ENCODE measurements at places on chromosomes 11 and 22.

GRCh38 chr11:45149483-45150056, 3.1 kb downstream of the PRDM11 start:
- no peak for DNase-seq

DNA sequence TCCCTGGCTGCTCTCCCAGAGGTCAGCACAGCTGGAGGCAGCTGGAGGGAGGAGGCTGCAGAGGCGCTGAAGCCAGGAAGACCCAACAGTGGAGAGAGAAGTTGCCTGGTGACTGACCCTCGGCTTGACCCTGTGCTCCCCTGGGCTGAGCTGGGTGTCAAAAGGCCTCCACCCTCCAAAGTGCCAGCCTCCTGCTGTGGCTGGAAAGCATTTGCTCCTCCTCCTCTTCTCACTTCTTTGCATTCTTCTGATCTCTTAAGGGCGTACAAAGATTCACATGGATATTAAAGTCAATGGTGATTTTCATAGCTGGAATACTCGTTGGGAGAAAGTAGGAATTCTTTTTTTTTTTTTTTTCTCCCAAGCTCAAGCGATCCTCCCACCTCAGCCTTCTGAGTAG, 91.7 kb downstream of the MED15 start:
- DNase-seq: no peak

GRCh38 chr11:9385327-9385899, 961 bp downstream of the IPO7 start:
- no peak for DNase-seq

DNA sequence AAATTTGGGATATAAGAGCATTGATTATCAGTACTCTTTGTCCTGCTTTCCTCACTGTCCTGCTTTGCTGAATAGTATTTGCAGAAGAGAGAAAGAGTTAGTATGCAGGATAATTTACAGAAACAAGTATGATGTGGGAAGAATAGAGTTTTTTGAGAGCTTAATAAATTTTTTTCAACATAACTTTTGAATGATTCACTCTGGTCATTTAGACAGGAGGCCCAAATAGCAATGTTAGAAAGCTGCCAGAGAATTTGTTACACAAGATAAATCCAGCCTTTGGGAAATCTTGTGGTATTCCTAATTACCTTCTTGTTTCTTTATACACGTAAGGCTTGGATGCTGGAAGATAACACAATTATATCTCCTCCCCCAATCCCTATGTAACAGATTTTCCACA, 484.6 kb downstream of the CNTN5 start:
- DNase-seq: no peak

DNA sequence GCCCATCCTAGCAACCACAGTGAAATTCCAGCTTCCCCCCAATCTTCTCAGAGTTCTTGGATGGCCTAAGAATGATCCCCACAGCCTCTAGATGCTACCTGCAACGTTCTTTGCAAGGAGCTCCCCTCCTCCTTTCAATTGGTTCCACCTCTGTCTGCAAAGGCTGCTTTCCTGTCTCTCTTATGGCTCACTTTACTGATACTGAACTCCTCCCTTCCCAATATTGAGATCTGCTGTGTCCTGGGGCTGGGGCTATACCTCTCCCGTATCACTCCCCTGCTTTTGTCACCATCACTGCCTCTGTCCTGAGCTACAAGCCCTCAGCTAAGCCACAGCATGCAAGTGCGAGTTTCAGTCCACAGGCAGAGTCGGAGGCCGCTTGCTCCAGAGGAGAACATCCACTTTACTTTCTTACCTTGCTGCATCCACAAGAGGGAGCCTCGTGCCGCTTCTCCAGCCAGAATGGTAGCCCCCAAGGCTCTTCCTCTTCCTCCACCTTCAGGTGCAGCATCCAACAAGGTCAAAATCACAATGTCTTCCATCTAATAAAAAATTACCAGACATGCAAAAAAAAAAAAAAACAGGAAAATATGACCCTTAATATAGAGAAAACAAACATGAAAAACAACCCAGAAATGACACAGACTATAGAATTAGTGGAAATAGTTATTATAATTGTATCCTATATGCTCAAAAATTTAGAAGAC, 48.6 kb upstream of the TMEM45B start:
- DNase-seq: no peak

DNA sequence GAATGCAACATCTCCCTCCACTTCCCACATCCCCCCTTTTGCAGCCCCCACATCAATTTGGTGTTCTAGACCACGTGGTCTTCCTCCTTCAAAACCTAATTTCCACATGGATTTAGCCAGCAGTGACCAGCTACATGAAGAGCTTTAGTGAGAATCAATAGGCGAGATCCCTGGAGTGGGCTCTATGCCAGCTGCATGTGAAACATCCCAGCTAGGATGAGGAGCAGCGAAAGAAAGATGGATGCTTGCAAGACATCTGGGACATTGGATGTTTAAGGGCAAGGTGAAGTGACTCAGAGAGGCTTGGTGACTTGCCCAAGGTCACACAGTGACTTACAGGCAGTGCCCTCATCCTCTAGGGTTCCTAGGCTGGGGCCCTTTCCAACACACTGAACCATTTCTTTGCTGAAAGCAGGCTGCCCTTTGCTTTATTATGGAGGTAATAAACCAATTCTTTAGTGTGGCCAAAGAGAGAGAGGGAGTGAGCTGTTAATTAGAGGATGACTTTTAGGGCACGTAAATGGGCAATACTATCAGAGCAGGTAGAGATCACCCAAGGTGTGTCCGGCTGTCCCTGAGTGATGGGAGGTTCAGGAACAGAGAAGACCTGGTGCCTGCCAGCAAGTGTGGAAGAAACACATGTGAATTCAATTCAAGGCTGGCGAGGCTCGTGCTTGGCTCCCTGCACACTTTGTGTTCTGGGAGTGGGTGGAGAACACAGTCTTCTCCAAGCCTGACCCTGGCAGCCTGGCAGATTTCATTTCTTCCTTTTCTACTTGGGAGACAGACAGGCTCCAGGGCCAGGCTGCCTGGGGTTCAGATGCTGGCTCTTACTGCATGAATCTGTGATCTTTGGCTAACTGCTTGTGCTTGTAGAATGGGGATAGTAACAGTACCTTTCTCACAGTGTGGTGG, 24.0 kb downstream of the TSPAN18 start:
- DNase-seq: no peak

GRCh38 chr11:113728814-113729213, 22.7 kb upstream of the TMPRSS5 start:
- no peak for DNase-seq

GRCh38 chr22:48198489-48199459, 1436.3 kb downstream of the TBC1D22A start:
- DNase-seq: no peak

DNA sequence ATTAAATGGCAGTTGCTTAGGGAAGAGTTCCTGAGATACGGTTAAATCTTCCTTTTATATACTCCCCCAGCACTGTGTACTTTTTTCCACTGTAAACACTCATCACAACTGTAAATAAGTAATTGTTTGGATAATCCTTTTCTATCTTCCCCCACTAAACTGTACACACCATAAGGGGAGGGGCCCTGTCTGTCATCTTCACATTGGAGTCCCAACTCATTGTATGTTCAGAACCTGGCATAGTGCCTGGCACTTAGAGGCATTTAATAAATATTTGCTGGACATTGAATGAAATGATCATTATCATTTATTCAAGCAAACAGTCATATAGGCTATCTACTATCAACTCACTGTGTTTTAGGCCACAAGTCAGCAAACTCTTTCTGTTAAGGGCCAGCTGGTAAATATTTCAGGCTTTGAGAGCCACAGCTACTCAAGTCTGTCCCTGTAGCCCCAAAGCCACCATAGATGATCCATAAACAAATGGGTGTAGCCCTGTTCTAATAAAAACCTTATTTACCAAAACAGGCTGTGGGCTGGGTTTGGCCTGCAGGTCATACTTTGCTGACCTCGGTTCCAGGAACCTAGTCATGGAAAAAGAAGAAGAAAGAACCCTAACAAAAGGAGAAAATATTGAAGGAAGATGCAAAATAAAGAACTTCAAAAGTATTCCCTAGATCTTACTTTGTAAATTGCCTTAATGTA, 70.0 kb downstream of the AMOTL1 start:
- no peak for DNase-seq

GRCh38 chr22:44019846-44020245, 4.3 kb upstream of the PARVB start:
- DNase-seq: no peak

DNA sequence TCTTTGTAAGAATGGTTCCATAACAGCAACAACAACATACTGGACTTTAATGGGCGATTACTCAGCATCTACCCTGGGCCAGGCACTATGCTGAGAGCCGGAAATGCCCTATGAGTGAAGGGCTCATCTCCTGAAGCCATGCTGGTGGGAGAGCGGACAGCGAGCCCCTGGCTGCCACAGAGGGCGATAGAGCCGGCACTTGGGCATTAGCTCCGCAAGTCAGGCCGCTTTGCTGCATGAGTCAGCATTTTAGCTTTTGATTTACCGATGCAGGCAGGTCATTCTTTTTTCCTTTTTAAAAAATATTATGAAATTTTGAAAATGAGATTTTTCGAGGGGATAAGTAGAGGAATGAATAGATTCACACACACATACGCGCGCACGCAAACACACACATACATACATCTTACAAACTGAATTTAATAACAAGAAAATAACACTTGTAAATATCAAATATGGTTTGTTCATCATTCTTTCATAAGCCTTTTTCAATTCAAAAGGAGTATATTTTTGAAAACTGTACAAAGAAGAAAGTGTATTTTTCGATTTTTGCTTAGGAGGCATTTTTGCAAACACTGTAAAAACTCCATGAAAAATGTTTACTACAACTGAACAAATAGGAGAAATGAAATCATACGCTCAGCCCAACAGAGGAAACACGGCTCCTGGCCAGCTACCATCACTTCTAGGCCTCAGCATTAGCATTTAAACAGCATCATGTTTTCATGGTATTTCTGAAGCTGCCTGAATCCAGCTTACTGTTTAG, 667.3 kb downstream of the OPCML start:
- DNase-seq: no peak

- DNase-seq: no peak
These were observed 23.0 kb upstream of the EXPH5 start for GRCh38 chr11:108616549-108616948.

DNA sequence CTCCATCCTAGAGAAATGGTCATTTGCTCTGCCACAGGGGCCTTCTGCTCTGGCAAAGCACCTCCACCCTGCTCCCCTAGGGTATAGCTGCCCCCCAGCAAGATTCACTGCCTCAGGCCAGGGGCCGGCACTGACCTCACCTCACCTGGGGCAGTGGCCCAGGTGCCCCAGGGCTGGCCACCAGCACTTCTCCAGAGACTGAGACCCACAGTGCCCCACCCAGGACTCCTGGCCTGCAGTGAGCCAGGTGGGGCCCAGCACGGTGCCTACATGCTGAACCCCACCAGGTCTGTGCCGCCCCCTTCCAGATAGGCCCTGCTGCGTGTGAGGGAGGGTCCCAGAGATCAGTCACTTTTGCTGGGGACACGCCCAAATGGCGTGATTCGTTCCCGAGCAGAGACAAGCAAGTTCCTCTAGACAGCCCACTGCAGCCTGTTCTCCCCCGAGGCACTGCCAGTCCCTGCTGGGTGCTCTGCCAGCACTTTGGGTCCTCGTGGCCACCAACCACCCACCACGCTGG, 10.8 kb downstream of the GNB1L start:
- no peak for DNase-seq

DNA sequence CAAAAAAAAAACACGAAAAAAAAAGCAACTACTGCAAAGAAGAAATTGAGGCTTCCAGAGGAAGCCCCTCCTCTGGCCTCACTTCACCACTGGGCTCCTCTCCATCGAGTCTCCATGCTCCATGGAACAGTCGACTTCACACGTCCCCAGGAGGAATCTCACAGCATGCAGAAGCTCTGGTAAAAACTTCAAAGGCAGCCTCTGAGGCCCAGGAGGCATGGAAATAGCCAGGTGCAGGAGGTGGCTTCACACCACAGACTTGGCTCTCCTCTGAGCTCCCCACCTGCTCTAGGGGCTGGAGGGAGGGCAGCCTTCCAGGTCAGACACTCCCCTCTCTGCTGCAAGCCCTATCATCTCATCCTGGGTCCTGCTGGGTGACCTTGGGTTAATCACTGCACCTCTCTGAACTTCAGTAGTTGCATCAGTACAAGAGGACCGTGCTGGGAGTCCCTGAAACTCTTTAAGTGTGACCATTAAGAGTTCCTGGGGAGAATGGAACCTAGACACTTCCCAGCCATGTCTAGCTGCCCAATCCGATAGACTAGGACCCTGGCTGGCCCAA, 8.2 kb downstream of the PDE2A start:
- no peak for DNase-seq

DNA sequence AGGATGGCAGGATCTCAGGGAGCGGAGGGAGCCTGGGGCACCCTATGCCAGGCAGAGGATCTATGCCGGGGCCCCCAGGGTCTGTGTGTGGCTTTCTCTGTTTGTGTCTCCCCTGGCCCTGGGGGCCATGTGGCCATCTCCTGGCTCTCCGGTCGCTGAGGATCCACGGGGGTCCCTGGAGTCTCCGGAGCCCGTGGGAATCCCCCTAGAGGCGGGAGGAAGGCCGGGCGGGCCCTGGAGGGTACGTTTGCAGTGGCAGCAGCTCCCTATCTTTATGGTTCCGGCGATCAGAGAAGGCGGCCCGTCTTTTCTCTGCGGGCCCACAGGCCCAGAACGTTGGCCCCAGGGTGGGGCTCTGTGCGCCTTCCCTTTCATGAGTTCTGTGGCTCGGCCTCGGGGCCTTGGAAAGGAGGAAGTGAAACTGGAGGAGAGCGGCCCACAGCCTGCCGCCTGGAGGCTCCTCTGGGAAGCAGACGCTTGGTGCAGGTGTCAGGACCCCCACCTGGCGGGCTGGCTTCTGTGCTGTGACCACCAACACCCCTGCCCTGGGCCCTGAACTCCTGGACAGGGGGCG, 82.1 kb downstream of the KCNQ1 start:
- no peak for DNase-seq

GRCh38 chr22:36134182-36134581, 26.4 kb downstream of the APOL3 start:
- no peak for DNase-seq

GRCh38 chr22:42871146-42872050, 14.3 kb upstream of the ARFGAP3 start:
- DNase-seq: no peak

DNA sequence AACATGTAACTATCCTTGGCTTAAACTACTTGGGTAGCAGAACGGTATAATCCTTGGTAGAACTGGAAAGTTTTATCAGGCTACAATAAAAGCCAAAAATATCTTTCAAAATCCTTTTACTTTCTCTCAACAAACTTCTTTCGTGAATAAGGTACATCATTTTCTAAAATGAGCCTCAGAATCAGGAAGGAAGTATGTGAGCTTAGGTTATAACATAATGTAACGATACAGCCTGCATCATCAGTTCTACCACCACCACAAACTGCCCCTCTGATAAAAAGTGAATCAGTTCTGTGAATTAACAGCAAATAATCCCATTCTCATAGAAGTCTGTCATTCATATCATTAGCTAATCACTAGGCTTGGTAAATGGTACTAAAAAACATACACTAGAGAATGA, 244.3 kb downstream of the SBF2 start:
- DNase-seq: no peak

GRCh38 chr11:70107191-70107590, 29.1 kb downstream of the ANO1 start:
- DNase-seq: no peak

DNA sequence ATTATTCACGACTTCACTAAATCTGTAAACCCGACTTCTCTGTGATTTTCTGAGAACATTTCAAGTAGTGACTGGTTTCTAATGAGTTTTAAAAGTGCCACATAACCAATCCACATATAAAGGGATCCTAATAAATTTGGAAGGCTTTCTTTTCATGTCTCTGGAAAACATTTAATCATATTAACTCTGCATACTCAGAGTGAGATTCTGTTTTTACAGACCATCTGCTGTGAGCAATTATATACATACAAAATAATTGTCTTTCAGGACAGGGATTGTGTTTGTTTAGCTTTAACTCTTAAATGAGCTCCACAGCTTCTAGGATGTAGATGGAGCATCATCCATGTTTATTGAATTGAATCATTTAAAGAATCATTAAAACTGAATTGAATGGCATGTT, 65.1 kb downstream of the PRMT3 start:
- DNase-seq: no peak

Data from stimulated activated CD8-positive, alpha-beta memory T cell treated with anti-CD3 and anti-CD28 coated beads, Interleukin-12 subunit alpha, Interleukin-12 subunit beta, amount 100 ng/mL, for 4 hours (primary cell).